ENCODE measurements at places on chromosomes 16 and 17.

- no peak for DNase-seq
Measured at GRCh38 chr17:977166-977565, 2.4 kb downstream of the NXN start.

DNA sequence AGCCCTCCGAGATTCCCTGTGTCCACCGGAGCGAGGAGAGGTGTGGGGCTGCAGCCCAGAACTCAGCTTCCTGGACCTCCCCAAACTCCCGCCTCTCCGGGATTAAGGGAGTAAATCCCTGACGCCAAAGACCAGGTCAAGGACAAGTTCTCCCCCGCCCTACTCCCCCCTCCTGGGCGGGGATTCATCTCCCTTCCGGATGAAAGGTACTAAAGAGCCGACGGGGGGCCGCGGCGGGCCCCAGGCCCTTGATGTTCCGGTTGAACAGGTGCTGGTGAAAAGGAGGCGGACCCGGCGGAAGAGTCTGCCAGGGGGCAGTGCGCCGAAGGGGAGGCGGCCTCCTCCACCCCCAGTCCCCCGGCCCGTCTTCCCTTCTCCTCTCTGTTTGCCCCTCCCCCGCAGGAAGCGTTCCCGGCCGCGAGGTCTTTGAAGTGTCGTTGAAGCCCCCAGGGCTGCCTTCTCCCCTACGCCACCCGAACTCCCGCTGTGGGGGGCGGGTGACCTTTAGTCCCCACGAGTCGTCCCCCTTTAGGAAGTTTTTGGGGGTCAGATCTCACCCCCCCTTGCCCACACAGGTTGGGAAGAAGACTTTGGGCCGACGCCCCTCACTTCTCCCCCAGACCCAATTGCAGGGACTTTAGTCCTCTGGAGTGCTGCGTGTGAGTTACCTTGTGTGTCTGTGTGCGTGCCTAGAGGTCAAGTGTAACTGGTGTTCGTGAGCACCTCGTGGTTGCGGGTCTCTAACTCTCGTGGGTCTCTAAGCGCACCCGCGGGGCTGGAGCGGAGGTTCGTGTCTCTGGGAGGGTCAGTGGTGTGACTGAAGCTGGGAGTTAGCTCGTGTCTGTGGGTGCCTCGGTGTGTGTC is 1.1 kb upstream of the MLLT6 start:
- DNase-seq: peak; percentile 70

GRCh38 chr17:21001813-21002221 is 41.0 kb downstream of the USP22 start:
- no peak for DNase-seq

DNA sequence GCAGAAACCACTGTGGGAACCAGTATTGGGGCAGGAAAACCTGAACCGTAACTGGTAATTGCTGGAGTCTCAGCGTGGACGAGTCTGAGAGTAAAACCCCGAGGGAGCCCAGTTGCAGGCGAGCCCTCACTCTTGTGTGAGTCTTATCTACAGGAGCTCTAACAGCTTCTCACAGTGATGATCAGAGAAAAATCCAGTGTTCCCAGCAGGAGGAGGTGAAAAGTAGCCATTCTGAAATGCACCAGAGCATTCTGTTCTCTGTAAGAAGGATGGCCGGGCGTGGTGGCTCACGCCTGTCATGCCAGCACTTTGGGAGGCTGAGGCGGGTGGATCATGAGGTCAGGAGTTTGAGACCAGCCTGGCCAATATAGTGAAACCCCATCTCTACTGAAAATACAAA is 161.2 kb downstream of the COPRS start:
- no peak for DNase-seq

DNA sequence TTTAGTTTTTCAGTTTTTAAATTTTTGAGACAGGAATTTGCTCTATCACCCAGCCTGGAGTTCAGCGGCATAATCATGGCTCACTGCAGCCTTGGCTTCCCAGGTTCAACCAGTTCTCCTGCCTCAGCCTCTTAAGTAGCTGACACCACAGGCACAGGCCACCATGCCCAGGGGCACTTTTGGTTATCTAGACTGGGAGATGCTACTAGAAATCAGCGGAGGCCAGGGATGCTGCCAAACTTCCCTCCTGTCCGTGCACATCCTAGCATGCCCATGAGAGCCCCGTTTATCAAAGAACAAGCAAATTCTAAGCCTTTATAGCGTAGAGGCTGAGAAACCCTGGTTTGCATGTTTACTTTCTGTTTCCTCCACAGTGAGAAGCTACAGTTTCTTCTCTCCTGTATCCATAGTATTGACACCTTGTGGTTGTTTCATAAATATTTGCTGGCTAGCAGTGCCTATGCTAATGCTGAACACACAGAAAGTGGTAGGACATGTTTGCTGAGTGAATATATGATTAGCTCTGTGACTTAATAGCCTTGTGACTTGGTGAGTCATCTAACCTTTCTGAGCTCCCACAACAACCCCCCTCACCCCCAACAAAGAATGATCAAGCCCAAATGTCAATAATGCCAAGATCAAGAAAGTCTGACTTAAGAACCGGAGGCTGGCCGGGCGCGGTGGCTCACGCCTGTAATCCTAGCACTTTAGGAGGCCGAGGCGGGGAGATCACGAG is 39.2 kb upstream of the MAF start:
- peak; percentile 71 for DNase-seq

DNA sequence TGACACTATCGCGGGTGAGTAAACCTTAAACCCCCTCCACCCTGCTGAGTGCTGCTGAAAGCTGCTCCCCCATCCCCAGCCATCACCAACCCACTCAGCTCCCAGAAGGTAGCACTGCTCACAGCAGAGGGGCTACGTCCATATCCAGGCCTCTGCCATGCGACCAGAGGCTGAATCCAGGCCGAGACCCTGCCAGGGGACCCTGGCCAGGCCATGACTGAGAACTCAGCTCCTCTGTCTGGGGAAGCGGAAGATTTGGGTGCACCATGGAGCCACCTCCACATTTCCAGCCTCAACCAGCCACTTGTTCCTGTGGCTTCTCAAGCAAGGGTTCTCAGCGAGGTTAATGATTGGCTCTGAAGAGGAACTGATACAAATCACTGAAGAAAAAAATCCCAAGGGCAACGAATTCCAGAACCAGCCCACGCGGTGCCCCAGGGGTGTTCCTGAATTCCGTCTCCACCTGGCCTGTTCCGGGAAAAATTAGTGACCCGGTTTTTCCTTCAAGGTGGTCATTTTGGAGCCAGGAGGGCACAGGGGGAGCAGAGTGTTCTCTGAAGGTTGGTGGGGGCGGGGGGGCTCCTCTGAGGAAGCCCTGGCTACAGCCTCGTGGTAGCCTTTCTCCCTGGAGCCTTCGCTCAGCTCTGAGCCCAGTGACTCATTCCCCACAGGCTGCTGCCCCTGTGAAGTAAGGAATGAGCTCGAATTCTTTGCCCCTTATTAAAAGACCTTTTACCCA is 9.3 kb upstream of the SLC16A5 start:
- no peak for DNase-seq

- peak; percentile 81 for DNase-seq
Measured at GRCh38 chr16:29007730-29008593, 23.1 kb downstream of the LAT start.

- DNase-seq: peak; percentile 98
Measured at GRCh38 chr17:59786536-59787319, 79.3 kb downstream of the VMP1 start.

GRCh38 chr17:77808686-77809425 is 149.6 kb upstream of the TNRC6C start:
- DNase-seq: no peak

DNA sequence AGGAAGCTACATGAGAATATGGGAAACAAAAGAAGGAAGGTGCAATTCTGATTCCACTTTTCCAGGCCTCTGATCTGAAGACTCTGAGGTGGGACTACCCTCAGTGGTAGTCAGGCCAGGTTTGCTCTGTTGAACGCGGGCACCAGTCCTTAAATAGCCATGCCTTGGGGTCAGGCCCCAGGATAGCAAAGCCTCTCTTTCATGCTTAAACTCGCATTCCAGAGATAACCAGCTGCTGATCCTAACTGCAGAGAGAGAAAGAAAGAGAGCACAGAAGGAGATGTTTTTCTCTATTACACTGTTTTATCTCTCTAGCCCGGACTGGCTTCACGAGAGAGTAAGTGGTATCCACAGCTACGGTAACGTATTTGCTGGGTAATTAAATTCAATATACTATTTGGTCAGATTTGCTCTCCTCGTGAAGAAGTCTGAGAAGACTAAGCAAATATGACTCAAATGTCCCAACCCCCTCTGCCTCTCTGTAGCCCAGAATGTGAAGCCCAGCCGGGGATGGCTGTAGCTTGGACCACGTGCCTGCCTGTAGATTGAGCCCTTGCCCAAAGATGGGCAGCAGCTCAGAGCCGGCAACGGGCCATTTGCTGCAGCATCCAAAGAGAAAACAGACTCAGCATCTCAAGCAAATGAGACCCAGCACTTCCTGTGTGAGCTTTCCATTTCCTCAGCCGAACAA is 122.2 kb downstream of the SMG6 start:
- DNase-seq: no peak

DNA sequence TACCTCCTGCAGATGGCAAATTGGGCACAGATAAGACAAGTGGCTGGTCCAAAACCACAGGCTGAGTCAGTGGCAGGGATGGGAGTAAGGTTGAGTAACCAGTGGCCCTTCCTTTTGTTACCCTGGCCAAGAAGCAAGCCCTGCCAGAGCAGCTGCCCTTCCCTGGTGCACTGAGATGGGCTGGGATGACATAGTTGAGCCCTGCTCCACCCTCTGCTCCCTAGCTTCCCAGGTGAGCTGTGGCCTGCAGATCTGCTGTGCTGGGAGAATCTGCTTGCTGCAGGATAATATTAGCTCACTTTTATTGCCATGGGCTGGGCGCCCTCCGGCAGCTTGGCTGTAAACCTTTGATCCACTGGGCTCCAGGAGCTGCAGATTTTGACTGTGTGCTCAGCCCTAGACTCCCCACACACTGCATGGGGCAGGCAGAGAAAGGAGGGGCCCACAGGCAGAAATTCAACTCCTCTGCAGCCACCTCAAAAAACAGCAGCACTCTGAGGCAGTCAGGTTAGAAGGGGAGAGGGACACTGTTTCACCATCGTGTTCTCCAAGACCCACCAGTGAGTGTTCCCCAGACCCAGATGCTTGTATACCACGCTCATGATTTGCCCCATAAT is 101.8 kb downstream of the CBLN1 start:
- DNase-seq: no peak

GRCh38 chr16:85656351-85657266 is 32.1 kb downstream of the GINS2 start:
- DNase-seq: no peak

GRCh38 chr16:3328643-3329042 is 23.3 kb downstream of the ZNF75A start:
- DNase-seq: no peak

GRCh38 chr17:35103271-35103670 is 16.4 kb downstream of the RAD51D start:
- no peak for DNase-seq

DNA sequence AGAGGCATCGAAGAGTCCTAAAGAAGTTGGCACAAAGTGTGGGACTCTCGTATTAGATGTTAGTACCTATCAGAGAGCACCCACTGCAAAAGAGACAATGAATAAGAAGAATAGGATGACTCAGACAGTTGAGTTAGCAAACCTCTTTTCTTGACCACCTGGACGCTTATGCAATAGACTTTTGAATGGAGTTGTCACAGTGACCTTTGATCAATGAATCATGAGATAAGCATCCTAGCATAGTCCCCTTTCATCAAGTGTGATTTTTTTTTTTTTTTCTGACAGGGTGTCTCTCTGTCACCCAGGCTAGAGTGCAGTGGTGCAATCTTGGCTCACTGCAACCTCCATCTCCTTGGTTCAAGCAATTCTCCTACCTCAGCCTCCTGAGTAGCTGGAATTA is 1417.9 kb upstream of the GOT2 start:
- DNase-seq: no peak

- no peak for DNase-seq
Measured at GRCh38 chr16:49586466-49587450, 213.2 kb downstream of the C16orf78 start.

DNA sequence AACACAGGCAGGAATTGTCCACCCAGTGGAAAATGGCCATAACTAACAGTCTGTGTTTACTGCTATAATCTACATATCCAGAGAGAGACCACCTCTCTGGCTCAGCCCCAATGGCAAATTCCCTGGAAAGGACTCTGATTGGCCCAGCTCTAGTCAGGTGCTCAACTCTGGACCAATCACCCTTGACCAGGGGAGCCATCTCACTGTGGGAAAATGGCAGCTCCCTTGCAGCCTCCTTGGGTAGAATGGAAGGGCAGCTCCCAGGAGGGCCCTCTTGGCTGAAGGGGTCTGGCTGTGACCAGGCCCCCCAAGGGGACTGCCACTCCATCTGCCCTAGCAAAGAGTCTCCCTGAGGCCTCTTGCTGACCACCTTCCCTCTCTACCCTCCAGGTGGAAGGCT is 3.1 kb downstream of the ALOX15B start:
- no peak for DNase-seq

DNA sequence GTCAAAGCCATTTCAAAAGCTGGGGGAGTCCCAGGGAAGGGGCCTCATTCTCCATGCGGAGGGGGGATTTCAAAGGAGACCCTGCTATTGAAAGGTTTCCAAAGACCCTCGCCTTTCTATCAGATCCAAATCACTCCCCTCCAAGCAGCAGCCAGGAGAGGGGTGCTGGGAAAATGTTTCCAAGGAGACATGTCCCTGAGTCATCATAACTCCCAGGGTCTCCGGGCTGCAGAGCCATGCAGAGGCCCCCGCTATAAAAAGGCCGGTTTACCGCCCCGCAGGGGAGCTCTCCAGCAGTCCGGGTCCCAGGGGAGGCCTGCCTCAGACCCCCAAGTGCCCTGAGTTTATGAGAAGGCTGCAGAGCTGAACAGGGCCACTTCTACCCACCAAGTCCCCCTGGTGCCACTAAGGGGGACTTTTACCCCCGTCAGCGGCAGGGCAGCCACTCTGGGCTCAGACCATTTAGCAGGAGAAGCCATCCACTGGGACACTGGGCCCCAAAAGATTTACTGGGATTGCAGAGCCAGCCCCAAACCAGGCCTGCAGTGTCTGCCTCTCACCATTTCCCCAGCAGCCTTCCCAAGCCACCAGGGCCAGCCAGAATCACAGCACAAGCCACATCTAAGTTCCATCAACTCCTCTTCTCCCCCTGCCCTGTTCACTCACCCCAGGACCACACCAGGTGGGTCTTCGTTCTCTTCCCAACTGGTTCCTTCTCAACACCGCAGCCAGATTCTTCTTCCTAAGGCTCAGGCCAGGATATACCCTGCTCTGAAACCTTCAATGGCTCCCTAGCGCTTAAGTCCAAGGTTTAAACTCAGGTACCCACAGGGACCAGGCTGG is 234.4 kb downstream of the ZNF423 start:
- DNase-seq: no peak

- DNase-seq: no peak
Measured at GRCh38 chr17:61556224-61557188, 34.5 kb downstream of the NACA2 start.

GRCh38 chr17:50778471-50778870 is 11.2 kb upstream of the ANKRD40CL start:
- DNase-seq: no peak

DNA sequence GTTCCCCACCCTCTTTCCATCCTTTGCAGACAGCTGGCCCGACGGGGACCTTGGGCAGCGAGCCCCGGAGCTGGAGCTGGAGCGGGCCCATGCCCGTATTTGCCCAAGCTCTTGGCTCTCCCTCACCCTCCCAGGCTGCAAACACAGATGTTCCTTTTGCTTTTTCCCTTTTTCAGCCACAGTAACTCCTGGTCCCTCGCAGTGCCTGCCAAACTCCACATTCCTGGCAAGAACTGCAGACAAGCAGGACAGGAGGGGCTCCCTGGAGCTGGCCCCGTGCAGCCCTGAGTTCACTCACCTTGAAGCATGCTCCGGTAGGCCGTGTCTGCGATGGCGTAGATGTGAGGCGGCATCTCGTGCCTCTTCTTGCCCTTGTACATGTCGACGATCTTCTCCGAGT is 33.9 kb downstream of the MYH11 start:
- DNase-seq: no peak

GRCh38 chr17:31494259-31495021 is 103.0 kb downstream of the RAB11FIP4 start:
- peak; percentile 84 for DNase-seq

Data from CD4-positive, alpha-beta T cell treated with Interleukin-15 for 4 hours (primary cell).